ENCODE measurements at places on chromosomes 3 and 15.

DNA sequence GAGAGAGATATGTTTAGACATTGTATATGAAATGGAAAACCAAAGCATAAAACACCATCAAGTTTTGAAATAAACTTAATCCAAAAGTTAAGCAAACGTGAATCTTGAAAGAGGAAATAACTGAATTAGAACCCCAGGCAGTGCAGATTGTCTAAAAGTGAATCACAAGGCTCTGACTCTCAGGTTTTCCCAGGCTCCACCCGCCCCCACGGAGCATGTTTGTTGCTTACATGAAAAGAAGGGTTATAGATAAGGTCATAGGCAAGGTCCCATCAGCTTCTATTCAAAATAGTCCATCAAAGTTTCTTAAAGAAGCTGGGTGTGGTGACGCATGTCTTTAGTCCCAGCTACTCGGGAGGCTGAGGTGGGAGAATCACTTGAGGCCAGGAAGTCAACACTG lies 29.0 kb upstream of the SLMAP start:
- DNase-seq: no peak

GRCh38 chr15:57751177-57751800 lies 44.8 kb downstream of the POLR2M start:
- DNase-seq: no peak

- DNase-seq: no peak
Observed at GRCh38 chr3:11555211-11555782, 88.4 kb downstream of the VGLL4 start.

- DNase-seq: no peak
Observed at GRCh38 chr3:197224034-197224444, 74.4 kb downstream of the DLG1 start.

GRCh38 chr3:47227678-47228077 lies 54.9 kb downstream of the KIF9 start:
- no peak for DNase-seq

- DNase-seq: no peak
Observed at GRCh38 chr3:152785051-152785450, 49.9 kb upstream of the P2RY1 start.

GRCh38 chr3:109337393-109337792 lies at the start of gene DPPA4:
Gene DPPA4 (minus strand): TSS chr3:109337546. CDS start chr3:109337517, 29 bp downstream.
- DNase-seq: no peak

DNA sequence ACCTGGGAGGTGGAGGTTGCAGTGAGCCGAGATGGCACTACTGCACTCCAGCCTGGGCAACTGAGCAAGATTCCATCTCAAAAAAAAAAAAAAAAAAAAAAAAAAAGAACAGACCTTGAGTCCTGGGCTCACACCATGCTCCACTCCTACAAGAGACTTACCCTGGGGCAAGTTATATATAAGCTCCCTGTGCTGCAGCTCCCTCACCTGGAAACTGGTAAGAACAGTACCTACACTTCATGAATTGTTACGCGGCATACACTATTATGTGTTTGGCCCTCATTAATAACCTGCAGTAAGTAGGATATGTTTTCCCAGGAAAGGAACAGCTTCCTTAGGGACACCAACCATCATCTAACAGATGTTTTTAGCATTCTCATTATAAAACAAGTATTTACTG lies 119.6 kb downstream of the FMN1 start:
- DNase-seq: no peak

- no peak for DNase-seq
Observed at GRCh38 chr3:169596126-169596525, 67.4 kb downstream of the MECOM start.

DNA sequence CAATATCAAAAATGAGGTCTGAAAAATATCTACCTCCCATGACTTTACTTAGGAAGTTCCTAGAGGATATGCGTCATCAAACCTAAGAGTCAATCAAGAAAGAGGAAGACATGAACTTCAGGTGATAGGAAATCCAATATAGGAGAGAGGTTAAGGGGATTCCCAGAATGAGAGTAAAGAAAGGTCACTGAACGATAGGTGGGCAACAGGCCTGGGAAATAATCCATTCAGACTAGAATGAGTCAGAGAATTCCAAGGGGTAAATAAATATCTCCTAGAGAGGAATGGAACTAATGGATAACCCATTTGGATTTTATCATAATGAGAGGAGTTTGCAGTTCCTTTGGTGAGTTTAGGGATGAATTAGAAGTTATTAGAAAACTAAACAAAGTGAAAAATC lies 131.1 kb upstream of the NUDT16 start:
- DNase-seq: no peak

GRCh38 chr15:72482275-72482674 lies 8.1 kb downstream of the ARIH1 start:
- DNase-seq: no peak

- no peak for DNase-seq
Observed at GRCh38 chr3:9111417-9111816, 138.0 kb downstream of the SRGAP3 start.

- DNase-seq: no peak
Observed at GRCh38 chr3:173253471-173253870, 112.4 kb upstream of the SPATA16 start.

DNA sequence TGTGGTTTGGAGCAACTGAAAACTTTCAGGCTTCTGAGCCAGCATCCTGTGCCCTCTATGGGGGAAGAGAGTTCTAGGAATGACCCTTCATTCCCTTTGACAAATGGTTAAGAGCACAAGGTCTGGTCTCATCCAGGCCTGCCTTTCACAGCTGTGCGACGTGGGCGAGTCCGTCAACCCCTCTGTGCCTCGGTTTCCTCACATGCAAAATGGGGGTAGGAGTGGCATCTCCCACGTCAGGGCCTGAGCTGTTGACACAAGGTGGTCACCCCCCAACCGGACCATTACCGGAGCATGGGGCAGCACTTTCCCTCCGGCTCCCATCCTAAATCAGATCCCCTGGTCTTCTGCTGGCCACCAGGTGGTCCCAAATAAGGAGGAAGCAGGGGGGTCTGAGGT lies 70.4 kb downstream of the ATP2B2 start:
- no peak for DNase-seq

- no peak for DNase-seq
Observed at GRCh38 chr3:150271591-150271960, 136.5 kb upstream of the TSC22D2 start.

- no peak for DNase-seq
Observed at GRCh38 chr3:65749066-65749465, 289.7 kb downstream of the MAGI1 start.

GRCh38 chr3:182323898-182324297 lies 469.4 kb upstream of the ATP11B start:
- DNase-seq: no peak

- no peak for DNase-seq
Observed at GRCh38 chr3:66397745-66398144, 103.1 kb downstream of the LRIG1 start.

DNA sequence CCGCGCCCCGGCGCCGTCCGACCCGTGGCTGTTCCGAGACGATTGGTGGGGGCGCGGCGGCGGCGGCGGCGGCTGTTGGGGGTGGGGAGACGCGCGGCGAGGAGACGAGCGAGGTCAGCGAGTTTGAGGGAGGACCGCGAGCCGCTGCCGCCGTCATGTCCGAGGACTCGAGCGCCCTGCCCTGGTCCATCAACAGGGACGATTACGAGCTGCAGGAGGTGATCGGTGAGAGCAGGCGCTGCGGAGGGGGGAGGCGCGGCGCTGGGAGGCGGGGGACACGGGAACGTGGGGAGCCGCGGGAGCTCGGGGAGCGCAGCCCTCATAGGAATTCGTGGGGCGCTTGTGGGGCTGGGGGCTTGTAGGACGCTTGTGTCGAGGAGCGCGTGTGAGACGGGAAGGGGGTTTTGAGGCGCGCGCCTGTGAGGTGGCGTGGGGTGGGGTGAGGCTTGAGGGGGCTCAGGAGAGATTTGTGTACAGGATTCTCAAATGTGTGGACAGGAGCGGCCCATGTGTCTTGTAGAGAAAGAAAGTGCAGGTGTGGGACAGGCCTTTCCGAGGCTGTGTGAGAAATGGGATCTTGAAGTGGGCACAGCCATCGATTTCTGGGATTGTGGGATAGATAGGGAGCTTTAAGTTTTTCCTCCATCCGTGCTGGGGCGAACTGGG lies 518 bp downstream of the OXSR1 start:
- DNase-seq: peak; percentile 42

All from stimulated activated CD4-positive, alpha-beta T cell treated with anti-CD3 and anti-CD28 coated beads, Interleukin-12 subunit alpha, Interleukin-12 subunit beta, amount 100 ng/mL, for 24 hours (primary cell).